ENCODE measurements at places on chromosomes 7 and 10.

DNA sequence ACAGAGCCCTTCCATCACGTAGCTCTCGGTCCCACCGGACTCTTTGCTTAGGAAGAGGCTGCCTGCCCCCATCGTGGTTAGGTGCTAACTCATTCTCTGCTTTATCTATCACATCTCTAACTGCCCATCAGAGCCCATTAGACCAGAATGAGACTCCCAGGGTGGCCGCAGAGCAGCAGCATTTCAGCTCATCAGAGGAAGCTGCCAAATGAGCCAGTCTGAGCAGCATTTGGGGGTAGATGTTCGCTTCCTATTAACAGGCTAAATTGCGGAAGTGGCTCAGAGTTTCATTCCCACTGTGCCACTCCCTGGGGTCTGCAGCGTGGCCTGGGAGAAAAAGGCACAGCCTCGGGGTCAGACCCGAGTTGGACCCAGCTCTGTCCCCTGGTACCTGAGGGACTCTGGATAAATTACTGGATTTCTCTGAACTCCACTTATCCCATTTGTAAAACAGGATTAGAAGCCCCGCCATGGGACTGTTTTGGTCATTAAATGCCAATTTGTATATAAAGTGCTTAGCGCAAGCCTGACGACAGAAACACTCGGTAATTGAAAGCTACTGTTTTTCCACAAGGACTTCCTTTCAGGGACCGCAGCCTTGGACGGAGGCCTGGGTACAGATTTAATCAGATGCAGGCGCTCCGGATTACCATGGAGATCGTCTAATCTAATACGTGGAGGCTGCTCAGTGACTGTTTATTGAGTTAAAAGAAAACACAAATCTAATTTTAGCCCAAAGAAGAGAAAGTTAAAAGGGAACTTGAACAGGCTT is 73.8 kb upstream of the PRLHR start:
- no peak for DNase-seq

DNA sequence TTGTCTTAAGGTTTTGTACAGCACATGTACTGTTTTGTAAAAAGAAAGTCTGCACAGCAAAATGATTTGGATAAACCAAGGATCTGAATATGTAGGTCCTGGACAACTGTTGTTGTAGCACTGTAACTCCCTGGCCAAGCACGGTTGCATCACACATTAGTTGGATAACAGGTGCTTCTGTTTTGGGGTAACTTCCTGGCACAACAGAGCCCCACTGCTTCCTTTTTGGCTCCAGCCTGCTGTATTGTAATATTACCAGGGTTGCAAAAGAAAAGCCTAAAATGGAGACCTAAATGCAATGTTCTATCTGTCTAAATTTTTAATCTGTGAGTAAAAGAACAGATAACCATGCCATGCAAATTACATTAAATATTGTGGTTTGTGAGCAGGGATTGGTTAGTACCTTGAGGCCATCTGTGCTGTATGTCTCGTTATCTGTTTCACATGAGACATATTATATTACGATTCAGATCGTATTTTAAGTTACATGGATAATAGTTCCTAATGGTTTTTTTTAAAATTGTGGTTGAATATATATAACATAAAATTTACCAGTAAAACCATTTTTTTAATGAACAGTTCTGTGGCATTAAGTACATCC is 27.5 kb upstream of the WAC start:
- DNase-seq: no peak

GRCh38 chr10:99854860-99855259 is 72.4 kb downstream of the ABCC2 start:
- DNase-seq: no peak

GRCh38 chr10:100829933-100830727 is 82.6 kb upstream of the SLF2 start:
- no peak for DNase-seq

- DNase-seq: no peak
These were observed 34.5 kb downstream of the CREB3L2 start for GRCh38 chr7:137967143-137968018.

DNA sequence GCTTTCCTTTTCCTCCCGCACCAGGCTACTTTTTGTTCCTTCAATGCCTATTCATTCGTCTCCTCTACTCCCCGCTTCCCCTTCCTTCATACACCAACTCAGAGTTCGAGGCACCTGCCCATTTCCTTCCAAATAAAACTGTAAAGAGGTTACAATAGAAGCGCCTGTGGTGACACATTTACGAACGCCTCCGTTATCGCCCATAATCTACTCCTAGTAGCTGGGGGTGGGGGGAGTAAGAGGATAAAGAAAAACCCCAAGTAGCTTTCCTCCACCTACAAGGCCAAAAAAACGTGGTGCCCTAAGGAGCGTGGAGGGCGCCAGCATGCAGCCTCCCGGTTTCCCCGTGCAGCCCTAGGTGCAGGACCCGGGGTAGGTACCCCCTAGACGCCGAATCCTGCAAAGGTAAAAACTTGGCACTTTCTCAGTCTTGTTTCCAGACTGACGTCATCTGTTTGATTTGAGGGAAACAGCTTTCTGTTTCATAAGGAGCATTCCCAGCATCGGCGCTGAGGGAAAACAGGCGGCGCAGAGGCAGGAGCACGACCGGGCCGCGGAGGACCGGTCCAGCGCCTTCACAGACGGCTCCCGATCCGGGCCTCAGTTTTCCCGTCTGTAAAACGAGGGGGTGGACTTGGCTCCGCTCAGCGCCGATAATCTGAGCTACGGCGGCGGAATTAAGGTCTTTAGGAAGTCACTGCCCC is 922 bp downstream of the PPA1 start:
- peak; percentile 37 for DNase-seq

GRCh38 chr10:5534051-5534821 is 9.5 kb downstream of the CALML3 start:
- no peak for DNase-seq

DNA sequence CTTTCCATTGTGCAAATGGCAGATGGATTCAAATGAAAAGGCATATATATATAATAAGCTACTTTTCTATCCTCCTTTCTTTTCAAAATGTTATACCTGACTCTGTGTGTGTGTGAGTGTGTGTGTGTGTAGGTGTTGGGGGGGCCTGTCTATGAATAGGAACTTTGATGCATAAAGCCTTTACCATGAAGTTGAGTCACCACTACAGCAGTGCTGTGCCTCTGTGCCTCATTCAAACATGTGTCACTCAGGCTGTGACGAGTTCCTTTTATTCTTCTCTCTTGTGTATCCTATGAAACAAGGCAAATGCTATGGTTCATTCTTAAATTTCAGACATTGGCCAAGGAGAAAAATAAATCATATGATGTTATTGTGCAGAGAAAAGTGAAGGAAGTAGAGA is 52.7 kb upstream of the DKK1 start:
- no peak for DNase-seq

- no peak for DNase-seq
These were observed 147.8 kb upstream of the KLF6 start for GRCh38 chr10:3932597-3933375.

DNA sequence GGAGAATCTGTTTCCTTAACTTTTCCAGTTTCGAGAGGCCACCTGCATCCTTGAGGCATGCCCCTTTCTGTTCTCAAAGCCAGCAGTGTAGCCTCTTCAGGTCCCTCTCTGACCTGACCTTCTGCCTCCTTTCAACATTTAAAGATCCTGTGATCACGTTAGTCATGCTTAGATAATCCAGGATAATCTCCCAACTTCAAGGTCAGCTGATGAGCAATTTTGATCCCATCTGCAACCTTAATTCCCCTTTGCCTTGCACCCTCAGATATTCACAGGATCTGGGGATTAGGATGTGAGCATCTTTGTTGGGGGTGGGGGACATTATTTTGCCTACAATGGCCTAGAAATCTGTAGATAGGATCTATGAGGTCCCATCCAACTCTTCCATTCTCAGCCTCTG is 8.0 kb downstream of the HKDC1 start:
- DNase-seq: no peak

DNA sequence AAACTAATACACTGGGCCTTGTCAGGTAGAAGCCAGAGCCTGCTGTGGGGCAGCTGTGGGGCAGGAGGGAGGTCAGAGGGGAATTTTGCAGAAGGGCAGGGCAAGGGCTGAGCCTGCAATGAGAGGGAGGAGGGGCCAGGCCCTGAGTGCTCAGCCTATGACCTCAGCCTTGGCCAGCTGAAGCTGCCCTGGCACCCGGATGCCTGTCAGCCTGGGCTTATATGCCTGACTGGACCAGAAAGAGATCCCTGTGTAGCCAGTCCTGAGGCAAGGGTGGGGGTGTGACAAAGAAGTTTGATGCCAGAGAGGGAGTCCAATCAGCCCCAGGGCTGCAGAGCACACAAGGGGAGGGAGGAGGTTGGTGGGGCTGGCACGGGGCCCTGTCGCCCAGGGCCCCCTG is 22.3 kb upstream of the PRRT4 start:
- no peak for DNase-seq

- no peak for DNase-seq
These were observed 40.2 kb upstream of the PDLIM1 start for GRCh38 chr10:95330966-95331453.

DNA sequence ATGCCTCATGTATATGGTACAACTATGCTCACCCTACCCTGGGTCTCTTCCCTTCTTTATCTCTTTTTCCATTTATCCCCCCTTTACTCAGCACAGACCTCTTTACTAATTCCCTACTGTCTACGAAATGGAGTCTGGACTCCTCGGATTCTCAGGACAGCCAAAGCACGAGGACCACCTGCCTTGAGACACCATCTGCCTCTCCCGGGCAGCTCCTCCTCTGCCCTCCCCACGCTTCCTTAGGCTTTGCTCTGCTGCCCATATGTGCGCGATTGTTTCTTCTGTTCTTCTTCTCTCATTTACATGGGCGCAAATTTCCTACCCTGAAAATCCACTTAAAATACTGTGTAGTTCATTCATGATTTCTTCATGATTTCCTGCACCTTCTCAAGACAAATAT is 62.7 kb upstream of the STK17A start:
- no peak for DNase-seq

DNA sequence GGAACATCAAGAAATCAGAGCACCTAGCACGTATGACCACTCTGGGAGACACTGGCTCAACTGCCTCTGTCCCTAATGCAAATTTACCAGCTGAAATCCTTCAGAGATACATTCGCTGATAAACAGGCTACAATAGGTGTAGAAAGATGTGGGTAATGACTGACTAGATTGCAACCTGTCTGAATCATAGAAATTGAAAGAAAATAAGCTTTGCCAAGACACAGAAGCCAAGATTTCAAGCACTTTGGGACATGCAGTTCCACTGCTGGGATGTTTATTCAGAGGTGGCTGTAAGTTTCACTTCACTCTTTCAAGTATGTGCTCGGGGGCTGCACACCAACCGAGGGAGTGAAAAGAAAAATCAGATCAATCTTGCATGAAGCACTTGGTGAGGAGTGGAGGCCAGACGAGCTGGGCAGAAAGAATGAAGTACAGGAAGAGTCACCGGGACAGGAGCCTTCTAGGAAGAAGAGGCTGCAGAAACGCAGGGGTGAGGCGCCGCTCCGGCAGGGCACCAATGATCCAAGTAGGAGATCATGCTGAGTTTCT is 276.7 kb downstream of the PARD3 start:
- no peak for DNase-seq

DNA sequence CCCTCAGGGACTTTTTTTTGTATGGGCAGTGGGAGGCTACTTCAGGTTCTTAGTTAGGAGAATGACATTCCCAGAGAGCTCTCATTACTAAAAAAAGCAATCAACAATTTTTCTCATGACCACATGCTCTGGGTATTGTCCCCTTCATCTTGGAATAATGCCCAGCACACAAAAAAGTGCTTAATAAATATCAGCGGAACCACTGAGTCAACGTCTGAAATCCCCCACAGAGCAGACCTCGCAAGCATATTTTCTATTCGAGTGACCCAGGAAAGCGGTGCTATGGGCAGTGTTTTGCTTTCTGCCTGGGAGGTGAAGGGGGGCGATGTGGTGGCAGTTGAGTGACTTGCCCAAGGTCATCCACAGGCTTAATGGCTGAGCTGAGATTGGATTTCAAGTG is 493.4 kb upstream of the ZMIZ1 start:
- no peak for DNase-seq

DNA sequence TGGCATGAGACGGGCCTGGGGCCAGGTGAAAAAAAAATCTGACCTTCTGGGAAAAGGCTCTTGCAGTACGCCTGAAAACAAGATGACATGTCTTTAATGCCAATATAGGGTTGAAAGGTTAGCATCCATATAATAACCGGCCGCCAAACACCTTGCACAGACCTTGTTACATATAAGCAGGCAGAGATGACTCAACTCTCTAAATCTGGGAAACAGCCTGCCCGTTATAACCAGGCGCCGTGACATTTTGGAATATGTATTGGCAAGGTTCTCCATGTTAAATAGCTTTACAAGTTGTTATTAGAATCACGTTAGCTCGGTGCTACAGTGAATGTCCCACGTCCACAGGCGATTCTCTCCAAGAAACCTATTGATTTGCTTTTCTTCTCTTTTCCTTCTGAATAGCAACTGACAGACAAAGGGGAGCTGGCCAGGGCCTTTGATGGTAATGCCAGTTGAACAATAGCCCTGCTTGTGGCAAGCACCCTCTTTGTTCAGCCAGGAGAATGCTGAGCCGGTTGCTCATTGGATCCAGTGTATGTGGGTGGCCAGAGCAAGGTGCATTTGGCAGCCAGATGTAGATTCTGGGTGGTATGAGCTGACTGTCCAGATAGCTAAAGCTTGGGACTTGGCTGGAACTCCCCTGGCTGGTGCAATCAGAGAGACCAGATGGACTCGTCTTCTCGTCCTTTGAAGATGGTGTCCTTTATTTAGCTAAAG is 80.1 kb upstream of the AUTS2 start:
- no peak for DNase-seq

DNA sequence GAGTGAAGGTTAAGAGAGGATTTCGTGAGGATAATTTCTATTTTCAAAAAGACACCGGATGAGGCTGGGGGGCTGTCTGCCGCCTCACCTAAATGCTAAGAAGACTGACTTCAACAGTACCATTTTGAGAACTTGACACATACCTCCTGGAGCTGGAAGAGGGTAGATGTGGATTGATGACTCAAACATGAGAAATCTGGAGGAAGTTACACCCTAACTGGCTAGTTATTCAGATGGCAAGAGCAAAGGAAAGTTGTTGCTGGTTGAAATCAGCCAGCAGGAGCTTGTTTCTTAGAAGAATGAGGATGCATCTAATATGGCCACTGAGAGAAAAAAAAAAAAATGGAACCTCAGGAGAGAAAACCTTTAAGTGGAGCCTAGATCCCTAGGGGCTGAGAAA is 76.2 kb upstream of the KIAA1217 start:
- DNase-seq: no peak

DNA sequence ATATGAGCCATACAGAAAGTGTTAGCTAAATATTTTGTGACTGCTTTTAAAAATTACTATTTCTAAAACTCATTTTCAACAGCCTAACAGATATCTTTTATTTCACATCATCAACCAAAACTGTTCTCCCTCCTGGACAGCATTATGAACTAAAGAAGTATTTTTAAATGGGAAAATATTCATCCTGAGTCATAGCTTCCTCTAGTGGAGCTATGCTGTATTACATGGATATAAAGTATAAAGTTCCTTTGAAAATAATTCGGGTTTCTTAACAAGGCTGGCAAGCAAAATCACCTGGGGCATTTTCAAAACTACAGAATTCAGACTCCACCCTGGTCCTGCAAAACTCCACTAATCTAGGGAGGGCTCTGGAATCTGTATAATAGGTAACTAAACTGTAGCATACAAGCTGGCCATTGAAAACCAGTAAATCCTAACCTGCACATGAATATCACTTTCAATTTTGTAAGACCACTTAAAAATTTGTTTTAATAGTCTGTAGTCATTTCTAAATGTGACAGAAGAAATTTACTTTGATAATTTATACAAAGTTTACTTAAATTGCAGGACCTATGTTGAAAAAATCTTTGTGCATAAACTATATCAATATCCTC is 53.5 kb downstream of the SCIN start:
- no peak for DNase-seq

GRCh38 chr7:134046594-134047128 is 80.5 kb upstream of the LRGUK start:
- DNase-seq: no peak

- no peak for DNase-seq
These were observed 31.0 kb downstream of the CYP3A5 start for GRCh38 chr7:99648843-99649242.
